CD4-positive, alpha-beta T cell treated with Interleukin-17A for 4 hours (primary cell): ENCODE measurements at places on chromosomes 6 and 20.

DNA sequence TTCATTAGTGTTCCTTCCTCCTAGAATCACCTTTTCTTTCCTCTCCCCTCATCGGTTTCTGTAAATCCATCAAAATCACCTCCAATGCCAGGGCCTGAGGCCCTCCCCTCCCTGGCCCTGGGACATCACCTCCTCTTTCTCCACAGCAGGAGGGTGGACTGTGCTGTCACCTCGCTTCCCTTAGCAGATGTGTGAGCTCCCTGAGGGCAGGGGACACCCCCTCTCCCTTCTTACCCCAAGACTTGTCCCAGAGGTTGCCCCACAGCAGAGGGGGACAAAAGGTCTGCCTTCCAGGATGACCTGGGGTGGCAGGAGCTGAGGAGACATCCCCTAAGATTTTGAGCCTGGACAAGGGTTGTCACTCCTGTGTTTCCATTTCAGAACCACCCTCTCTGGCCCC is 5.9 kb downstream of the ULBP1 start:
- no peak for DNase-seq

- DNase-seq = no peak
These were observed 3.8 kb downstream of the NCOA7 start for GRCh38 chr6:125794342-125795137.

DNA sequence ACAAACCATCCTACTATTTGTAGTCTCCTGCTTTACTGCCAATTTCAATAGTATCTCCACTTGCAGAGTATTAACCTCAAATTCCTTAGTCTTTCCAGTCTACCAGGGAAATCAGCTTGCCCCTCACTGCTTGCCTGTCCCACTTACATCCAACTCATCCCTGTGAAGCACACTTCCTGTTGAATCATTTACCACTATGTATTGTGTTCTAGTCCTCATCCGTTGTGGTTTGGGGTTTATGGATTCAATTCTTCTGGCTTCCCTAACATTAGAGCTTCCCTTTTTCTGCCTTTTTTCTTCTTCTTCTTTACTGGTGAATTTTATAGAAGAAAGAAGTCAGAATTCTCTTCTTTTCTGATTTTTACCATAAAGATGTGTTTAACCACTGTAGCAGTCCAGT is 5.1 kb upstream of the TXLNB start:
- no peak for DNase-seq

DNA sequence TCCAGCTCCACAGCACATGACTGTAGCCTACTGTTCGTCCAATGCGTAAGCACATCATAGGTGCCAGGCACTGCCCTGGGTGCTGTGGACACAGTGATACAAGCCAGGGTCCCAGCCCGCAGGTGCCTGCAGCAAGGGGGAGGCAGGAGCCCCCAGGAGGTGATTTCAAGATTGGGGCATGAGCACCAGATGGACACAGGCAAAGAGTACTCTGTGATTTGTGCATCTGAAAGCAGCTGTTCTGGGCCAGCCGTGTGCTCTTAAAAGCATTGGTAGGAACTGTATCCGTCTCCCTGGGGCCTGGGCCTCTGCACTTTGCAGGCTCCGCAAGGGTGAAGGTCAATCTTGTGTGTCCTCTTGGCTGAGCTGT is 149.8 kb downstream of the SYCP2 start:
- DNase-seq = no peak

DNA sequence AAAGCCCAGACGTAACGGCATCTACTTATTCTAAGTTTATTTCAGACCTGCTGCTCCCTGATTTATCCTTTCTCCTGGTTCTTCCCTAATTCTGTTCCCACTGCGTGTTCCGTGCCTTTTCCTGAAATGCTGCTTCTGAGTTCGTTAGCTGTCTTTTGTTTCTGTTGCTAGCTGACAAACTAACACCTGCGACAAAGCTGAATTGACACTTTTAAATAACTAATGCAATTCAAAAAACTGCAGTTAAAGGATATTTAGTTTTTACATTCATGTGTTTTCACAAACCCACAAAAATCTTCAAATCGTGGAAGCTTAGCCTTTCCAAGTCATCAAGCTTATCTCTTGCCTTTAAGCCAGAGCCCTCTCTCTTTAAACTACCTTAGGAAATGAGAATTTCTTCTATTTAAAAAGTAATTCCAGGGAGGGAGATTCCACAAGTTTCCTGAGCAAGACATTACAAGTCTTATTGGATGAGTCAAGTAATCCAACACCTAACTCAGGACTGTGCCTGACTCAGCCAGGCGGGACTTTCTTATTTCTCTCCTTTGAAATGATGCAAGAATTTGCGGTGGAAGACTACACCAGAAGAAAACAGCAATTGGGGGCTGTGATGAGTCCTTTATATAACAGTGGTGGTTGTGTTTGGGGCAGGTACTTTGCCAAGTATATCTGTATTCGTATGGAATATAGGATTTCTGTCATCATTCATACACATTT is 6.3 kb downstream of the ADTRP start:
- no peak for DNase-seq

DNA sequence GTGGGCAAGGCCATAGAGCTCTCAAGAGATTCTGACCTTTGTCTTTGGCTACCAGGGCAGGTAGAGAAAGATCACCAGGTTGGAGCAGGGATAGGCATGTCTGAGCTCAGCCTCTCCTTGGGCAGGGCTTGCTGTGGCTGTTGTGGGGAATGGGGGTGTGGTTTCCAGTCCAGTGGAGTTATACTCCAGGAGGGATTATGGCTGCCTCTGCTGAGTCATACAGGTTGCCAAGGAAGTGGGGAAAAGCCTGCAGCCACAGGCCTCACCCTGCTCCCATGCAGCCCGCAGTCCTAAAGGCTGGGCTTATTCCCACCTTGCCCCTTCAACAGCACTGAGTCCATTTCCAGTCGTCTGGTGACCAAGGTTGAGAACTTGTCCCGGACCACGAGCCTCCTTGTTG is 21.9 kb downstream of the MEP1A start:
- no peak for DNase-seq
